ENCODE measurements at places on chromosomes 7 and 10.

- no peak for DNase-seq
These were observed 45.5 kb downstream of the CAMK2B start for GRCh38 chr7:44279731-44280505.

GRCh38 chr7:25820432-25821040 is 331.5 kb upstream of the NFE2L3 start:
- no peak for DNase-seq

- no peak for DNase-seq
These were observed 10.7 kb downstream of the TSPAN14 start for GRCh38 chr10:80464557-80465450.

- no peak for DNase-seq
These were observed 6.9 kb downstream of the SERPINE1 start for GRCh38 chr7:101133621-101134398.

GRCh38 chr10:83302623-83303022 is 836.7 kb upstream of the GHITM start:
- no peak for DNase-seq

All from stimulated activated CD4-positive, alpha-beta T cell treated with anti-CD3 and anti-CD28 coated beads, Interleukin-1b, Interleukin-23, amount 100 ng/mL, for 1 hour (primary cell).